SJCRH30 (cell line): ENCODE measurements at places on chromosomes 12 and 14.

DNA sequence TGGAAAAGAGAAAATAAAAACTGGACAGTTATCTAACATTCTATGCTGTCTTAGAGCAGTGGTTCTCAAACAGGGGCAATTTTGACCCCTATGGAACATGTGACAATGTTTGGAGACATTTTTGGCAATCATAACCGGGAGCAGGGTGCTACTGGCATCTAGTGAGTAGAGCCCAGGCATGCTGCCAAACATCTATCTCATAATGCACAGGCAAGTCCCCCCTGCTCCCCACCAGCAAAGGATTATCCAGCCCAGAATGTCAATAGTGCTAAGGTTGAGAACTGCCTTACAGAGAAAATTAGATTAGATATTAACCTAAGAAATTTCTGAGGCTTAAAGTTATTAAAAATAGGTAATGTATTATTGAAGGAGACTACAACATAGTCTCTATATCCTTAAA, 22.9 kb upstream of the CATSPERB start:
- no peaks in the 10 kb centered on the region for H3K36me3 ChIP-seq
- no peaks in the 10 kb centered on the region for H3K27me3 ChIP-seq
- no peaks in the 10 kb centered on the region for H3K4me1 ChIP-seq
- no peak overlapping the region for H3K27ac ChIP-seq
- no peak for DNase-seq
- H3K4me3 ChIP-seq = no peak overlapping the region

DNA sequence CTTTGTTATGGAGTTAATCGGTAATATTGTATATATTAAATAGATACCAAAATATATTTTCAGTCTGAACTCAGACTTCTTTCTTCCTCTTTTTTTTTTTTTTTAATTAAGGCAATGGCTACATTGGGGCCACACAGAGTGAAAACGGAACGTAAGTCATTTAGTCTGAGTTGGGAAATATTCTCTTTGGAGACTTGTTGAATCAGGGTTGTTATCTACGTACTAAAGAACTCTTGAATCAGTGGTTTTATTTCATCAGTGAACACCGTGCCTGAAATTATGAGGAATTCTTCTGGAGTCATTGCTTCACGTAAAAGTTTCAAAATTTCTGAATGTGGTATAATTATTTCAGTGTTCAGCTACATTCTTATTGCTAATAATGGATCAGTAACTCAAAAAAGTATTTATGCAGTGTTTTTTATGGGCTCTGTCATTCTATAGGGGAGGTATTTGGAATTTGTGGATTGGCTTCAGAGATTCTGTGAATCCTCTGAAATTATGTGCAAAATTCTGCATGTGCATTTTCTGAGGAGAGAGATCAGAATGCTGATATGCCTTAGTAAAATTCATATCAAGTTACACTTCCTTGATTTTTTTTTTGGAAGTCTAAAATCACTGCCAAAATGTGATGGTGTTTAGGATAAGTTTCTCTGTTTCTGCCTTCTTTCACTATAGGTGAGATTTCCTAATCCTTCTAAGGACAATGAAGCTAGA, 39.6 kb downstream of the BRMS1L start:
- no peaks in the 10 kb centered on the region for H3K4me1 ChIP-seq
- no peak overlapping the region for H3K4me3 ChIP-seq
- peaks cover 40% of the 10 kb centered on the region for H3K36me3 ChIP-seq
- no peaks in the 10 kb centered on the region for H3K27me3 ChIP-seq
- no peak overlapping the region for H3K27ac ChIP-seq

- DNase-seq = no peak
- H3K27me3 ChIP-seq = peaks cover 12% of the 10 kb centered on the region
- H3K4me1 ChIP-seq = no peaks in the 10 kb centered on the region
- H3K4me3 ChIP-seq = peak overlapping the region; percentile 36
Measured at GRCh38 chr12:120584343-120585149, 3.3 kb upstream of the POP5 start.

DNA sequence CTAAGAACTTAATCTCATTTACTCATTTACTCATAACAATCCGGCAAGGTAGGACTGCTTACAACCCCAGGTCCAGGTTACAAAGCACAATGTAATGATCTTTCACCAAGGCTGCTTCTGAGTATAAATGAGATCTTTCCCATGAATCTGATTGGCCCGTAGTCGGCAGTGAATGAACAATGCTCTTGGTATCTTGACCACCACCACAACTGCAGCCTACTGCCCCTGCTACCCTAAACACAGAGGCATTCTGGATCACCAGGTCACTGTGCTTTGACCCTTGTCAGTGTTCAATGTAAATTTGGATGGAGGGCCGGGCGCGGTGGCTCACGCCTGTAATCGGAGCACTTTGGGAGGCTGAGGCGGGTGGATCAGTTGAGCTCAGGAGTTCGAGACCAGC, 15.9 kb downstream of the FAM181A start:
- no peak overlapping the region; the same call in 1 of the 2 replicates for H3K27ac ChIP-seq
- H3K4me1 ChIP-seq = peaks cover 57% of the 10 kb centered on the region
- H3K27me3 ChIP-seq = no peaks in the 10 kb centered on the region
- no peaks in the 10 kb centered on the region for H3K36me3 ChIP-seq
- H3K4me3 ChIP-seq = no peak overlapping the region

- DNase-seq = no peak
- H3K36me3 ChIP-seq = no peaks in the 10 kb centered on the region
- no peaks in the 10 kb centered on the region for H3K4me1 ChIP-seq
Measured at GRCh38 chr12:60020068-60020467, 424.2 kb downstream of the SLC16A7 start.

GRCh38 chr14:89870316-89870715, 84.2 kb downstream of the EFCAB11 start:
- no peak for DNase-seq
- no peaks in the 10 kb centered on the region for H3K27me3 ChIP-seq
- H3K4me3 ChIP-seq = no peak overlapping the region

DNA sequence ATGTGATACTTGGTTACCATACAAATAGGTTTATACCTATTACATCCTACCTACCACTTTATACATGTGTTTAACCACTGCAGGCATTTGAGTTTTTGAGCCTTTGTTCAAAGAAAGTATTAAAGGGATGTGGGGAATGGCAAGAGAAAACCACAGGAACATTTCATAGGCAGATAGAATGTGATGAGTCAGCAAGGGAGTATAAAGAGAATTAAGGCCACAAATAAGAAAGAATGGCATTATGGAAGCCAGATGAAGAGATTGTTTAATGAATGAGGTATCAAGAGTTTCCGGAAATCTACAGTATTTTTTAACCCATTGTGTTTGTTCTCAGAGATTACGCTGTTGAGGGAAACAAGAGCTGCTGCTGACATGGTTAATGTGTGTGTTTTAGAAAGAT, 66.9 kb downstream of the METTL25 start:
- H3K4me1 ChIP-seq = peaks cover 5% of the 10 kb centered on the region
- H3K4me3 ChIP-seq = no peak overlapping the region
- no peaks in the 10 kb centered on the region for H3K36me3 ChIP-seq
- H3K27me3 ChIP-seq = no peaks in the 10 kb centered on the region
- no peak for DNase-seq

- no peaks in the 10 kb centered on the region for H3K36me3 ChIP-seq
- H3K27ac ChIP-seq = no peak overlapping the region
- no peak for DNase-seq
- H3K4me1 ChIP-seq = peaks cover 29% of the 10 kb centered on the region
- H3K27me3 ChIP-seq = no peaks in the 10 kb centered on the region
Measured at GRCh38 chr14:53888535-53889386, 67.9 kb downstream of the BMP4 start.

DNA sequence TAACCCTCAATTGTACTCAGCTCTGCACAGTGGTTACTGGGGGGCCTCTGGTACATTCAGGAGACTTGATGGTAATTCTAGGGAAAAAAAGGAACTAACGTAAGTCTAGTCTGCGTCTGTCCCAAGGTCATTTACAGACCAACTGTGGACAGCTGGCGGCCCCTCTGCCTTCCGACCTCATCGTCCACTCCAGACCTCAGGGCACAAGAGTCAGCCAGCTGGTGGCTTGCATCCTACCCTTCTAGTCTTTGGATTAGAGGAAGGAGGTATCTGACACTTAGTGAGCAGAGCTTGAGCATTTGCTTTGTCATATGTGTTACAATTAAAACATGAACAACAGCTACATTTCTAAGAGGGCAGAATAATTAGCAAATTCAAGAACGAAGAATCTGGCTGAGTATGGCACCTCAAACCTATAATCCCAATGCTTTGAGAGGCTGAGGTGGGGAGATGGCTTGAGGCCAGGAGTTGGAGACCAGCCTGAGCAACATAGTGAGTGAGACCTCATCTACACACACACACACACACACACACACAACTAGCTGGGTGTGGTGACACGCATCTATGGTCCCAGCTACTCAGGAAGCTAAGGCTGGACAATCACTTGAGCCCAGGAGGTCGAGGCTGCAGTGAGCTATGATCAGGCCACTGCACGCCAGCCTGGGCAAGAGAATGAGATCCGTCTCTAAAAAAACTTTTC, 36.5 kb downstream of the SSH1 start:
- H3K36me3 ChIP-seq = peaks cover 32% of the 10 kb centered on the region
- peak; percentile 19 for DNase-seq
- H3K4me3 ChIP-seq = no peak overlapping the region
- H3K4me1 ChIP-seq = peaks cover 12% of the 10 kb centered on the region; the same call in 1 of the 2 replicates

GRCh38 chr14:97655169-97655948, 858.2 kb downstream of the VRK1 start:
- H3K27me3 ChIP-seq = no peaks in the 10 kb centered on the region
- peak; percentile 9 for DNase-seq
- H3K4me1 ChIP-seq = no peaks in the 10 kb centered on the region
- no peak overlapping the region for H3K27ac ChIP-seq
- no peak overlapping the region for H3K4me3 ChIP-seq

DNA sequence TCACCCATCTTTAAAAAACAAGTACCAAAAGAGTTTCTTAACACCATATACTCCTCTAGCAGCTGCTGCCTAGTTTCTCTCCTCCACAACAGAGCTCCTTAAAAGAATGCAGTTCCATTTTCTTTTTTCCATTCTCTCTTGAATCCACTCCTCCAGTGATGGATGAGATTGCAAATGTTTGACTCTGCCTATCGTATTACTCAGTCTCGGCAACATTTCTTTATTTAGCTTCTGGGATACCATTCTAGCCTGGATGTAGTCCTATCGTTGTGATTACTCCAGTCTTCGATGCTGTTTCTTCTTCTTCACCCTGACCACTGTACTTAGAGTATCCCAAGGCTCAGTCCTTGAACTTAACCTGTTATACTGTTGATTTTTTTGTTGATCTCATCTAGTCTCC, 30.8 kb downstream of the CAND1 start:
- DNase-seq = no peak
- no peaks in the 10 kb centered on the region for H3K27me3 ChIP-seq
- no peak overlapping the region for H3K4me3 ChIP-seq
- H3K4me1 ChIP-seq = no peaks in the 10 kb centered on the region
- H3K36me3 ChIP-seq = peaks cover 76% of the 10 kb centered on the region
- no peak overlapping the region for H3K27ac ChIP-seq
